ENCODE measurements at places on chromosomes 2 and 18. TPM values are rescaled to one million over a fixed set of nuclear protein-coding genes. Genes with fewer than 3 reads are reported as not detected.

CIB4 gene
- total RNA-seq: not detected

TXNDC2 gene
- 0.07 TPM for total RNA-seq

DNA sequence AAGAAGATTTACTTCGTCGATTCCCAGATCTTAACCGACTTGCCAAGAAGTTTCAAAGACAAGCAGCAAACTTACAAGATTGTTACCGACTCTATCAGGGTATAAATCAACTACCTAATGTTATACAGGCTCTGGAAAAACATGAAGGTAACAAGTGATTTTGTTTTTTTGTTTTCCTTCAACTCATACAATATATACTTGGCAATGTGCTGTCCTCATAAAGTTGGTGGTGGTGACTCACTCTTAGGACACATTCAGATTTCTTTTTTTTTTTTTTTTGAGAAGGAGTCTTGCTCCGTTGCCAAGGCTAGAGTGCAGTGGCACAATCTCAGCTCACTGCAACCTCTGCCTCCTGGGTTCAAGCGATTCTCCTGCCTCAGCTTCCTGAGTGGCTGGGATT, 26.8 kb downstream of the MSH2 start:
- peak; percentile 41 for DNase-seq

- DNase-seq: no peak
These were observed 11.1 kb downstream of the RHOB start for GRCh38 chr2:20457661-20458630.

- no peak for DNase-seq
These were observed 225.6 kb downstream of the HDAC4 start for GRCh38 chr2:239175181-239175580.

SLC9A2 gene
- not detected for total RNA-seq

GRCh38 chr2:121019756-121020155, 265.2 kb downstream of the TFCP2L1 start:
- DNase-seq: no peak

GRCh38 chr18:42184685-42185477, 229.8 kb downstream of the PIK3C3 start:
- DNase-seq: no peak

GRCh38 chr18:10142496-10143160, 228.8 kb downstream of the VAPA start:
- peak; percentile 56 for DNase-seq

GRCh38 chr2:236264256-236264655, at the start of gene ASB18:
ASB18 (minus strand) TSS chr2:236264406; CDS start chr2:236264345, 61 bp downstream.
- DNase-seq: no peak

- DNase-seq: no peak
These were observed 81.5 kb downstream of the LDLRAD4 start for GRCh38 chr18:13300029-13300428.

FTCDNL1 gene
- 0.45 TPM for total RNA-seq

DNA sequence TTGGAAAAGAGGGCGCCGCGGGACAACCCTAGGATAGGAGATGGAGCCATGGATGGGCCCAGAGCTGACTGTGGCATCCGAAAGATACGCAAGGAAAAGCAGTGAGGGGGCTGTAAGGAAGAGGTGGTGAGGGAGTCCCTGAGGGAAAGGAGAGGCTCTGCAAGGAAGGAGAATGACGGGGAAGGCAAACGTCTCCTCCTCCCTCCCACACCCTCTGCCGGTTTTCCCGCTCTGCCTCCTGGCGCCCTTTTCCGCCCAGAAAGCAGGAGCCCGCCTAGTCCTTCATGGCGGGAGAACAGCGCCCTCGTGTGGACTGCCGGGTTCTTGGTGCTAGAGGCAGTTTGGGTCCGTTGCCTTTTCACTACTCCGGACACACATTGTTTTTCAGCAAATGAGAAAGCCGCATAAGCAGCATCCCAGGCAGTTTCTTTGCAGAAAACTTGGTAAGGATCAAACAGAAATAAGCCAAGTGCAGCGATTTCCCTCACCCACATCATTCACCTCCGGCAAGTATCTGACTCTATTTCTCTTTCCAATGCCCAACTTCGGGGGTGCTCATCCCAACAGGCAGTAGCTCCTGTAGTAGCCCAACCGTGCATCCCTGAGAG, 200.4 kb downstream of the INO80D start:
- DNase-seq: peak; percentile 44

DNA sequence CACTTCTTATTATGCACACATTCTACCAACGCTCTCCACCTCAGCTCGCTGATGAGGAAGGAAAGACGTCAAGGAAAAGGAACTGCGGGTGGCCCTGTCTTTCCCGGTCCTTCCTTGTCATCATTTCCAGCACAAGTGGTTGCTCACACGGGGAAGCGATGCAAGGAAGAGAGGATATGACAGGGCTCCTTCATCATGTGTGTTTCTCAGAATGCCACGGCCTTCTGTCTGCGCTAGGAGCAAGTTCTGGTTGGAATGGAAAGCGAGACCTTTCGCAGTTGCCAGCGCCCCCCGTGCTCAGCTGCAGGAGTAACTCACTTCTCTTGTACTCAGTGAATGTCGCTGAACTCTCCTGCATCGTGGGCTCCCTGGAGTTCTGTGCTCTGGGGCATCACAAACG, 191.8 kb upstream of the GLI2 start:
- no peak for DNase-seq

MAL gene
- total RNA-seq: 0.41 TPM

GRCh38 chr2:118502106-118502505, 345.3 kb downstream of the EN1 start:
- no peak for DNase-seq

GRCh38 chr2:11554399-11554716, 20.5 kb downstream of the GREB1 start:
- DNase-seq: no peak

FIGLA gene
- total RNA-seq: not detected
